ENCODE measurements at places on chromosomes 12 and 14.

- DNase-seq: no peak
Measured at GRCh38 chr12:56528846-56529245, 7.2 kb downstream of the RBMS2 start.

DNA sequence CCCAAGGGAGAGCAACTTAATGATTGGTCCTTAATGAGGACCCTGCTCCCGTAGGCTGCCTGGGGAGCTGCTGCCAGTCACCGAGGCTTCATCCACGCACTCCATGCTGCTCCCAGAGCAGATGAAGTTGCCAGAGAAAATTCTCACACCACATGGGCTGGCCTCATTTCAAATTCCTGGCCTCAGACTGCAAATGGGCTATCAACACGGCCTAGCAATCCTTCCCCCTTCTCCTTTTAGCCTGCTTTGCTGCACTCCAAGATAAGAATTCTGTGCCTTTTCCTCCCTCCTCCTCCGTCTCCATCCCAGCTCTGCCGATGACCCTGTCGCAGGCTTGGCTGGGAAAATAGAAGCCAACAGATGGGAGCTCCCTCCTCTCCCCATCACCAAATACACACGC, 10.8 kb upstream of the DGLUCY start:
- DNase-seq: no peak

DNA sequence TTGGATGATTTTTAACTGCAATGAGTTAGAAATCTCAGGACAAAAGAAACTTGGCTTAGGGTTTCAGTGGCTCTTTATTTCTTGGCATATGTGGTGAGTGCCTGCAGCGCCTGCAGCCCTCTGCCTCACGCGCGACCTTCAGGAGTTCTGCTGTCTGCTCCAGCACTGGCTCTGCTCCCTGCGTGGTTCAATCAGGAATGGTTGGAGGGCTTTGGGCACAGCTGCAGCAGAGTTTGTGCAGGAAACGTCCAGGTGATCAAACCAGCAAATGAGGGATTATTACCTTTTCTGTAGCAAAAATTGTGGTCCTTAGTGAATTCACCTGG, 19.8 kb downstream of the PPM1H start:
- no peak for DNase-seq

- no peak for DNase-seq
Measured at GRCh38 chr12:16984484-16984883, 378.5 kb upstream of the LMO3 start.

- no peak for DNase-seq
Measured at GRCh38 chr14:38367922-38368321, 112.0 kb upstream of the CLEC14A start.
